ENCODE measurements at places on chromosomes 3 and 15.

DNA sequence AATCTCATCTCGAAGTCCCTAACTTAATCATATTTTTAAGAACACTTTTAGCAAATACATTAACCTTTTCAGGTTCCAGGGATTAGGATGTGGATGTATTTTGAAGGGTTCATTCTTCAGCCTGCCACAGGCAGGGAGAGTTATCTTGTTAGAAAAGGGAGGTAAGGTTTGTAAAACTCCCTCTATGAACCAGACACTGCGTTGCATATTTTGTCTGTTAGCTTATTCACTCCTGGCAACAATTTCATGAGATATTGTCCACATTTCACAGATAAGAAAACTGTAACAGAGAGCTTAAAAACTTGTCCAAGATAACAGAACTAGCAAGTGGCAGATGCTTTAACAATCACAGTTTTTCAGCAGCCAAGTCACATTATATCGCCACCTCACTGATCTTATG is 155.4 kb downstream of the DIPK2A start:
- DNase-seq: no peak

- DNase-seq: no peak
Observed at GRCh38 chr3:123158330-123158729, 43.4 kb upstream of the SEC22A start.

DNA sequence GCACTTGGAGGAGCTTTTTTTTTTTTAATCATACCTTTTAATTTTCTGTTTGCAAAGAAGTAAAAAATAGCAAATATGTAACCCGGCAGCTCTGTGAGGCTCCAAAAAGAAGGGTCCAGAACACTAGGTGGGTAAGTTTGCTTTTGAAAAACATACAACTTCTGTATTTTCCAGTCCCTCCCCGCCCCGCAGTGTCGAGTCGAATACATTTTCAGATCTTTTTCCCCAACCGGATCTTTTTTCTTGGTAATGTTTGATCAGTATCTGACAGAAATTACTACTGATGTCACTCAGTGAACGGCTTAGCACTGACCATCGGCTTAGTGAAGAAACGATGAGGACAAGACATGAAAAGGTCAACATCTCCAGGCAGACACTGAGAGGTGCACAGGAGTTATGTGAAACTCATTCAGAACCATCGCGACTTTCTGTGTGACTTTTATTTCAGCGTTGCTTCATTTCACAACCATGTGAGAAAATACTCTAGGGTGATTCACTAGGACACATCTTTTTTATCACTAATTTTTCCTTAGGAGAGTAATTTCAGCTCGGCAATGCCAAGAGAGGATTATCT is 11.0 kb downstream of the ISL2 start:
- no peak for DNase-seq

DNA sequence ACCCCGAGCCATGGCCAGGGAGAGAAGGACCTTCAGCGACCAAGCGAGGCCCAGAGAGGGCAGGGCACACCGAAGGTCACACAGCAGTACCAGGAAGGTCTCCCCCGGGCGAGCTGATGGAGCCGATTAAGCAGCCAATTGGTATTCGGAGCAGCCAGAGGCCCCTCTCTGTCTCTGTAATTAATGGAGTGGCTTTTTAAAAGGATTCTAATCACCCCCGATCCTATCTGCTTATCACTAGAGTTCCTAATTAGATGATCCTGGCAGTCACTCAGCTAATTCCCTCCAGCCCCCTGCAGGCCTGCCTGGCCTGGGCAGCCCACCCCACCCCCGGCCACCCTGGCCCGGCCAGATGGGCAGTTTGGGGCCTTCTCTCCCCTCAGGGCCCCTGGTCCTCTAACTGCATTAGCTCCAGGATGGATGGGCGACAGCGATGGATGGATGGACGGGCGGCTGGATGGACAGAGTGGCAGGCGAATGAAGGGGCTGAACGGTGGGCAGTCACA is 1.6 kb upstream of the DNAJB8 start:
- DNase-seq: no peak

- peak; percentile 36 for DNase-seq
Observed at GRCh38 chr3:17233398-17233800, 348.6 kb downstream of the PLCL2 start.

GRCh38 chr15:100508641-100509300 is 20.0 kb downstream of the CERS3 start:
- DNase-seq: no peak

DNA sequence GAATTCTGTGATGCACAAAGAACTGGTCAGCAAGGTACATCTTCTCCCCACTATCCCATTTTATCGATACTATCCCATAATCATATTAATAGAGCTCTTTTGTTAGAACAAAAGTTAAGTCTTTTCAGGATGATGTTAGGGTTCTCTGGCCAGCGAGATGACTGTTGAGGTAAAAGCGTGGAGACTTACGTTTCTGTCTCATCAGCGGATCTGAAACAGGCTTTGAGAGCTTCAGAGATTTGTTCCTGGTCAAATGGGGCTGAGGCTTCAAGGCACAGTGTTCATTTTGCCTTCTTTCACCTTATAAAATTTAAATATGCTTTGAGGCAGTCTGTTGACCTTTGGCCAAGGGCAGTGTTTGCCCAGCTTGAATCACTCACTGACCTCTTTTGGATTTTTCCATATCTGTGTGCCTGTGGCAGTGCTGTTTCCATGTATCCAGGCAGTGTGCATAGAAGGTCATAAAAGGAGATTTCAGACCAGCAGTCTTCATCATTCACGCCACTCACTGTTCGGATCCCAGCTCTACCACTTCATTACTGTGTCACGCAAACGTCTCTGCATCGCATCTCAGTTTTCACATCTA is 3.1 kb downstream of the ADAMTSL3 start:
- DNase-seq: no peak

GRCh38 chr3:129594907-129595390 is 11.5 kb downstream of the PLXND1 start:
- DNase-seq: no peak

DNA sequence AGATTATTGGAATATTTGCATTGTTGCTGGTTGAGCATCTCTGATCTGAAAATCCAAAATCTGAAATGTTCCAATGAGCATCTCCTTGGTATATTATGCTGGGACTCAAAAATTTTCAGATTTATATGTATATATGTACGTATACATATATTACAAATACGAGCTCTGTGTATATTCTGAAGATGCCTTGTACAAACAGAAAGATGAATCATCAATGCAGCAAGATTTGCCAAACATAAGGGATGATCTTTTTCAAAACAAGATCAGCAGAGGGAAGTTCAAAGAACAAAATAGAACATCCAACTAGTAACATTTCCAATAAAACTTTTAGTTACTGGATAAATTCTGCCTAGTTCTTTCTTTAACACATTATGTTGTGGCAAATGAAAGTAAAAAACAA is 42.5 kb downstream of the HERC1 start:
- DNase-seq: no peak

DNA sequence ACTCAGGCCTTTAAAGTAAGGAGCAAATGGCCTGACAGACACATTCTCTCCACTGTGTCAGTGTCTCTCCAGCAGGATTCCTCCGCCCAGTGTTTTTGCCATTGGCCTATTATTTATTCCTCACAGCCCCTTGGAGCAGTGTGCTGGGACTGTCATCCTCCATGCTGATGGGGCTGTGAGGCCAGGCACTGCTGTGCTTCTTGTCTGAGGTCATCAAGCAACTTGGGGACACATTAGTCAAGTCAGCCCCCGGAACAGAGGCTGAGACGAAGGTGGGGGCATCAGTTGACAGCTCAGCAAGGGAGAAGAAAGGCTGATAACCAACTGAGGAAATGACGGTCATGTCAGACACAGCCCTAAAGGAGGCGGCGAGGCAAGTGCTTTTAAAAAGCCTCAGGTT is 67.4 kb downstream of the XXYLT1 start:
- no peak for DNase-seq

- no peak for DNase-seq
Observed at GRCh38 chr3:113254171-113254947, 43.0 kb downstream of the BOC start.

DNA sequence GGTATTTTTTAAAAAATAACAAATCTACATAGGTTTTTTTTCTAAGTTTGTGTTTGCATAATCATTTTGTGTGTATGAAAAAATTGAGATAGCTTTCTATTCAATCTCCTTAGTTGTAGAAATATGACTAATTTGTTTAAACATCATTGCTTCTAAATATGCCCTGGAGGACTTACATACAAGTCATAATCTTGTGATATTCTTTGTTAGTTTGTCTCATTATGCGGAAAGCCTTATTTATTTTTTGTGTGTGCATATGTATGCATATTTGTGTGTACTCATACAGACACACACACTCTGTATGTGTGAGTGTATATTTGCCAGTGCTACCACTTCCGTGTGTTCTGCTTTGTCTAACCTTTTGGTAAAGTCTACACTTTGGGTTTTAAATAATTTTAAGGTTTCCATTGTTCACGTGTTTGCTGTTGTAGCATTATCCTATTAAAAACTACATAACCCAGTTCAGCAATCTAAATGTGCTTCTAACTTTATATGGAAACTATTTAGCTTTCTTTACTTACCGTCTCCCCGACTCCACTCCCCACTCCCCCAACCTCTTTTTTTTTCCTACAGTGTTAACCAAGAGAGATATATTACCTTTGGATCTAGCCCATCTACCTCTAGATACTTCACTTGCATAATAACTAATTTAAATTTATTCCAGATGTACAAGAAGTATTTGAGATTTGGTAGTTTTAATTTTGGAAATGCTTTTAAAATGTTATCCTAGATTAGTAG is 111.7 kb downstream of the FNDC3B start:
- no peak for DNase-seq

- no peak for DNase-seq
Observed at GRCh38 chr3:171967932-171968678, 71.3 kb upstream of the FNDC3B start.

DNA sequence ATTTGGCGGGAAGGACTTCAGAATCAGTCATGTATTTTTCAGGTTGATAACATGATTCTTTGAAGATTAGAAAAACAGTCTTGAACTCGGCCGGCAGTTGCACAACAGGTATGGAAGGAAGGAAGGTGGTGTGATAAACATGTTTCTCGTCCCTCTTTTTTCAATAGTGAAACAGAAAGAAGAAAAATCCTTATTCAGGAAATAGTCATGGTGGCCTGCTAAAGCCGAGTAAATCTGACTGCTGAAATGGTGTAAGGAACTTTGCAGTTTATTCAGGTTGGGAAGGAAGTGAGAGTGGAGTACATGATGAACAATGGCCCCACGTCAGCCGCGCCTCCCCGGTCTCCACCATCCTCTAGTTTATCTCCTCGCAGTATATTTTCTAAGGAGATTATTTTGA is 6.7 kb downstream of the RASGRP1 start:
- DNase-seq: no peak

GRCh38 chr15:52031556-52031955 is 12.5 kb downstream of the MAPK6 start:
- DNase-seq: no peak

DNA sequence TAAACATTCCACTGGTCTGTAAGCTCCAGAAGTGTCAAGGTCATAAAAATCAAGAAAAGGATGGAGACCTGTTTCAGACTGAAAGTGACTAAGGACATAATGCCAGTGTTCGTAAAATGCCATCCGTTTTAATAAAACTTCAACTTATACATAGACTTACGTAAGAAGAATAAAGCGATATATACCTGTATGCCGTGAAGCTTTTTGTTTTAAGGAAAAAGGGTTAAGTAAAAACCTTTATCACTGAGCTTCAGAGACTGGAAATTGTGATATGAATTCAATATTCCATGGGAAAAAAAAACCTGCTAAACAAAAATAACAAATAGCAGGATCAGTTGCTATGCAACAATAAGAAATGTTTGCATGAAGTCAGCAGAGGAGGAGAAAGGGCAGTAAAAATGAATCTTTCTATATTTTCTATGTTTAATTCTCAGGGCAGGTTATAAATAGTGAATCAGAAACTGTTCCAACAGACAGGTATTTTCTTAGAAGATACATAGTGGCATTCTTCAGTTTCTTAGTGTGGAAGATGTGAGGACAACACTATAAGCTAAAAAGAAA is 42.5 kb downstream of the CHSY1 start:
- no peak for DNase-seq

DNA sequence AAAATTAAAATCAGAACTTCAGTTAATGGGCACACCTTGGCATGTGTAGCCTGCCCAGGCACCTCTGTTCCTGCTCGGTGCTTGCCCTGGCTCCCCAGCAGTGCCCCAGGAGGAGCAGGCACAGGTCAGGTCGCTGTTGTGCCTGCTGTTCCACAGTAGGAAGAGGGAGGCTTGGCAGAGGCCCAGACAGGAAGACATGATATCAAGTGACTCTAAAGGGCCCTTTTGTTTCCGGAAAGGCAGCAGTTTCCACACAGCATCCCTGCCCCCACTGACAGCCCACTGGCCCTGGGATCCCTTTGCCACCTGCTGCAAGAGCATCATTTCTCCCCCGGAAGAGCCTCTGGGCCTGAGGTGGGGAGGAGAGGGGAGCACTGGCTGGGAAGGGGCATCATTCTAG is 40.5 kb upstream of the HES1 start:
- DNase-seq: no peak

GRCh38 chr15:60251300-60252070 is 146.3 kb downstream of the ANXA2 start:
- DNase-seq: no peak

DNA sequence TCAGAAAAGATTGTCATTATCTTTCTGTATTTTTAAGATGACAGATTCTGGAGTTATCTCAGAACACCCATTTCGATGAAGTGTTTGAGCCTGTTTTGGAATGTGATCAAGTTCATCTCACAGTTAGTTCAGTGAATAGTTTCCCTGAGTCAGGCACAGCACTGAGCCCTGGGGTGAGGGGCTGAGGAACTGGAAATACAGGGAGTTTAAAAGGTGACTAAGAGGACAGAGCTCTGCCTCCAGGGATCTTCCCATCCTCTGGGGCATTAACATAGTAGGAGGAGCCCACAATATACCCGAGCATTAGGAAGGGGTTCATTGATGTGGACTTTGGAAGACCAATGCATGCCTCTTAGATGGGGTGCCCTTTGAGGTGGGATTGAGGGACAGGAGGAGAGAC is 355.1 kb downstream of the CLSTN2 start:
- no peak for DNase-seq

DNA sequence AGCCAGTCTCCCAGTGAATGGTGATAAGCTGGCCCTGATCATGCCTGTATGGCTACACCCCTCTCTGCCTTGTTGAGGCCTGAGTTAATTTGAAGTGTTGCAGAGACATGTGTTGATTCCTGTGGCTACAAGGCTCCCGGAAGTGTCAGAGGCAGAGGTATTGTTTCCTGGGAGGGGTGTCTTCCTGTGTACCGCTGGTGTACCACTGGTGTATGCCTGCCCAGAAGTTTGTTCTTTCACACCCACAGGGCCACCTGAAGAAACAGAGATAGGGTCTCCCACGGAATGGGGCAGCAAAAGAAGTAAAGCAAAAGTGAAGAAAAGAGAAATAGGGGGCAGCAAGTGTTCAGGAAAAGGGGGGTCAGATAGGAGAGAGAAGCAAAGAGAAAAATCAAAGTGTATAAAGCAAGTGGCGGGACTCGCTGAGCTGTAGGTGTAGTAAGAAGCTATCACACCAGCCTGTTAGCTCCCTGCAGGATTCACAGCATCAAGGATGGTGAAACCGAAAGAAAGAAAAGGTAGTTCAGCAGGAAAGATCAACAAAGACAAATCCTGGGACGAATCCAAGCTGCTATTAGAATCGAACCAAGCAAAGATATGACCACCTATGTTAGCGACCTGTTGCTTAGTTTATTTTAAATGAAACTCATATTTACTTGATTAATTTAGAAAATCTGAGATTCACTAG is 36.6 kb upstream of the CD47 start:
- no peak for DNase-seq

GRCh38 chr3:189830401-189830800 is 199.2 kb downstream of the TP63 start:
- no peak for DNase-seq
